ENCODE measurements at places on chromosomes 5 and 9.

GRCh38 chr5:7529880-7530279 lies 133.9 kb downstream of the ADCY2 start:
- DNase-seq, result no peak

- no peak for DNase-seq
Measured at GRCh38 chr5:58477760-58478376, 13.4 kb upstream of the GAPT start.

- DNase-seq, result no peak
Measured at GRCh38 chr5:180553530-180553929, 37.8 kb downstream of the SCGB3A1 start.

GRCh38 chr5:176542596-176543427 lies 5.6 kb upstream of the RNF44 start:
- no peak for DNase-seq

- no peak for DNase-seq
Measured at GRCh38 chr9:134809826-134810225, 70.8 kb upstream of the FCN2 start.

DNA sequence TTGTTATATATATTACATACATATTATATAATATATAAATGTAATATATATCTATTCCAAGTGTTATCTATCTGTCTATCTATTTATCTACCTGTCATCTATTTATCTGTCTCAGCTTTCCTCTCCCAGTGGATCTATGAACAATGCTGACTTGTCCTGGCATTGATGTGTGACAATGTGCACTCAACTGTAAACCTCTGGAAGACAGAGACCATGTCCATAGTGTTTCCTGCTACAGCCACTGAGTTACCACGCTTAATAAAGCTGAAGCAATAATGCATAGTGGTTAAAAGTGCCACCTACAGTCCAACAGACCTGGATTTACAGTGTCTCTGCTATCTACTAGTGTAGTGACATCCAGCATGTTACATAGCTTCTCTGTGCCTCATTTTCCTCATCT lies 57.2 kb upstream of the TMED7 start:
- no peak for DNase-seq

DNA sequence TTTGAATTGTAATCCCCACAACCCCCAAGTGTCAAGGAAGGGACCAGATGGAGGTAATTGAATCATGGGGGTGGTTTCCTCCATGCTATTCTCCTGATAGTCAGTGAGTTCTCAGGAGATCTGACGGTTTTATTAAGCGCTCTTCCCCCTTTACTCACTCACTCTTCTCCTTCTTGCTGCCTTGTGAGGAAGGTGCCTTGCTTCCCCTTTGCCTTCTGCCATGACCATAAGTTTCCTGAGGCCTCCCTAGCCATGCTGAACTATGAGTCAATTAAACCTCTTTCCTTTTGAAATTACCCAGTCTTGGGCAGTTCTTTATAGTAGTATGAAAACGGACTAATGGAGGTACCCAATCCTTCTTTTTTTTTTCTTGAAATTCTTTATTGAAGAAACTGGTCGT lies 2.2 kb upstream of the CEP120 start:
- DNase-seq, result no peak

Data from activated gamma-delta T cell treated with anti-CD3 and anti-CD28 coated beads, Interleukin-2, amount 50 U/mL, for 16 hours (primary cell).